Activated T-helper 1 cell treated with anti-CD3 and anti-CD28 coated beads, Interleukin-12 subunit alpha, Interleukin-12 subunit beta, Interleukin-2, Interleukin-4 antibody, amounts not matched to agents 30 ng/mL and 10 ng/mL and 1 ng/mL, durations not matched to agents 14 hours and 24 hours and 36 hours (primary cell): ENCODE measurements at places on chromosomes 5 and 9. TPM values are rescaled to one million over a fixed set of nuclear protein-coding genes. Genes with fewer than 3 reads are reported as not detected.
A peak's percentile ranks its signal among the peaks of the same experiment; 100 is the strongest.

DNA sequence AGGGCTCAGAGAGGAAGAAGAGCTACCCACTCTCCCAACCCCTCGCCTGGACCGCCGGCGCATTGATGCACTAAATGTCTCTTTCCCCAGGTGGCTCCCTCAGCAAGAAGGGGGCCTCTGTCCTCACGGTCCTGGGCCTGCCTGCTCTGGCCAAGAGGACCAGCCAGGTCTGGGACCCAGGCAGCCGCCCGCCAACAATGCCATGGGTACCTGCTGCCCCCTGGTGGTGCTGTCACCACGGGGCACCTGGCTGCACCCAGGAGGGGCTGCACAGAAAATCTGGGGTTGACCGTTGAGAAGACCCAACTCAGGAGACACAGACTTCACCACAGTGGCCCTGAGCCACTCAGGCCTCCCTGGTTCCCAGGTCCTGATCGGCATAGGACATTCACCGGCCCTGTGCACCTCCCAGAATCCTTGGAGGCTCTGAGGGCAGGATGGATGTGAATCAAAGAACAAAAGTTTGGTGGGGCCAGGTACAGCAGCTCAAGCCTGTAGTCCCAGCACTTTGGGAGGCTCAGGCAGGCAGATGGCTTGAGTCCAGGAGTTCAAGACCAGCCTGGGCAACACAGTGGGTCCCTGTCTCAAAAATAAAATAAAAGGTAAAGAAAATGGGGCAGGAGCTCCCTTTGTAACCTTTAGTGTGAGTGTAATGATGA is 2.4 kb upstream of the VAV2 start:
- DNase-seq: peak; percentile 51
- peak overlapping the region; percentile 70 for H3K4me3 ChIP-seq
- H3K4me1 ChIP-seq: no peaks in the 10 kb centered on the region

GRCh38 chr5:6497262-6497661 is 48.6 kb downstream of the UBE2QL1 start:
- no peak overlapping the region for H3K27ac ChIP-seq
- H3K4me3 ChIP-seq: no peak overlapping the region
- H3K36me3 ChIP-seq: no peaks in the 10 kb centered on the region
- H3K4me1 ChIP-seq: peaks cover 35% of the 10 kb centered on the region
- DNase-seq: no peak

DNA sequence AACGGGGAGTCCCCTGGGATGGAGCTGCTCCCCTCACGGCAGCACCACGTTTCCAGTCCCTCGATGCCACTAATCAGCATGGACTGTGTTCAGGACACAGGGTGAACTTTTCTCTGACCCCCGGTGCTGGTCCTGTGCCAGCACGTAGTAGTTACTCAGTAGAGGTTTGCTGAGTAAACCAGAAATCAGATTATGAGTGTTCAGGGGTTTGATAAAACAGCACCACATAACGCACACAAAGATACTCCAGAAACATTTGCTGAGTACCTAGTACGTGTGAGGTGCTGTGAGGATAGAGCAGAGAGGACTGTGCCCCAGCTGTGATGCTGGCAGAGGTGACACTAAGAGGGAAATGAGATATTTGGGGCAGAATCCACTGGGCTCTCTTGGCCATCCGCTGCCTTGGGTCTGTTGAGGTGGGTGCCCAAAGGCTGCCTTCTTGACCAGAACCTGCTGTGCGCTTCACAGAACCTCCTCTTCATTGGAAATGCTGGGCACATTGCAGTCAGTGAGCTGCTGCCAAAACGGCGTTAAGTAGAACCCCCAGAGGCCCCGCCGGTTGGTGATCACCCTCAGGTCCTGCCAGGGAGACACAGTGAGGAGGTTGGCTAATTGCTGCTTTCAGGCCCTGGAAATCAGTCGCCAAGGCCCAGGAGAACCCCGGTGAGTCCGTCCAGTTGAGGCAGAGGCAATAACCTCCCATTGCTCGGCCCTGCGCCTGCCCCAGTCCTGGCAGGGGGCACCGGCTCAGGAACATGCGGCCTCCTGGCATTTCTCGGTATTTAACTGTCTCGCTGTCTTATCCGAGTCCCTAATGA is 49.4 kb downstream of the NEURL1B start:
- H3K27ac ChIP-seq: no peak overlapping the region
- H3K4me3 ChIP-seq: no peak overlapping the region
- H3K27me3 ChIP-seq: peaks cover 4% of the 10 kb centered on the region
- DNase-seq: no peak

DOK3 gene
- 3.7 and 5.0 TPM in 2 replicates for total RNA-seq

SOWAHA gene
- 0.47 and 0.54 TPM in 2 replicates for total RNA-seq
